ENCODE measurements at places on chromosomes 6 and 20. TPM values are rescaled to one million over a fixed set of nuclear protein-coding genes. Genes with fewer than 3 reads are reported as not detected.

WFDC10B gene
- not detected for total RNA-seq

TFAP2B gene
- not detected for total RNA-seq

NCR2 gene
- not detected for total RNA-seq

CD40 gene
- 8.0 TPM for total RNA-seq

CALHM4 gene
- 0.26 TPM for total RNA-seq

FLRT3 gene
- total RNA-seq = 0.22 TPM

HEBP2 gene
- total RNA-seq = 88.4 TPM

PPP1R3G gene
- total RNA-seq = 7.1 TPM

OR2H2 gene
- total RNA-seq = not detected

FOXC1 gene
- total RNA-seq = 3.3 TPM

FERMT1 gene
- total RNA-seq = 0.57 TPM

OSER1 gene
- total RNA-seq = 31.4 TPM

LY6G6C gene
- total RNA-seq = not detected

DBNDD2 gene
- 284 TPM for total RNA-seq

HCRTR2 gene
- total RNA-seq = not detected

FAM184A gene
- 1.6 TPM for total RNA-seq

REV3L gene
- 17.8 TPM for total RNA-seq

CTAGE9 gene
- total RNA-seq = not detected

NMBR gene
- not detected for total RNA-seq

ULBP2 gene
- total RNA-seq = 1.2 TPM

NFATC2 gene
- 5.2 TPM for total RNA-seq

GPLD1 gene
- 0.79 TPM for total RNA-seq

All from heart right ventricle (tissue), 16 donors.